ENCODE measurements at places on chromosomes 7 and 10.

GRCh38 chr10:22742678-22743077 is 28.3 kb upstream of the PIP4K2A start:
- no peak for DNase-seq

DNA sequence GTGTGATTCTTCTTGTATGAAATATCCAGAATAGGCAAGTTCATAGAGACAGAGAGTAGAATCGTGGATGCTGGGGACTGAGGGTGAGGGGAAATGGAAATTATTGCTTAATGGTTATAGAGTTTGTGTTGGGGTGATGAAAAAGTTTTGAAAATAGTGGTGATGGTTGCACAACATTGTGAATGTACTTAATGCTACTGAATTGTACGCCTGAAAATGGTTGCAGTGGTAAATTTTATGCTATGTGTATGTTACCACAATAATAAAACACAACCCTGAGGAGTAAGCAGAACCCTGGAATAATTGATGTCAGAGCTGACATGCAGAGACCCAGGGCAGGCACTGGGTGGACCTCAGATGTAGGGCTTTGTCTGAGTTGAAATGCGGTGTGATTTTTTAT is 57.6 kb downstream of the TACR2 start:
- DNase-seq, result peak; percentile 70

- DNase-seq, result no peak
Measured at GRCh38 chr10:94489976-94490788, 55.4 kb upstream of the HELLS start.

GRCh38 chr10:118583611-118584010 is 11.8 kb downstream of the PRLHR start:
- DNase-seq, result no peak

DNA sequence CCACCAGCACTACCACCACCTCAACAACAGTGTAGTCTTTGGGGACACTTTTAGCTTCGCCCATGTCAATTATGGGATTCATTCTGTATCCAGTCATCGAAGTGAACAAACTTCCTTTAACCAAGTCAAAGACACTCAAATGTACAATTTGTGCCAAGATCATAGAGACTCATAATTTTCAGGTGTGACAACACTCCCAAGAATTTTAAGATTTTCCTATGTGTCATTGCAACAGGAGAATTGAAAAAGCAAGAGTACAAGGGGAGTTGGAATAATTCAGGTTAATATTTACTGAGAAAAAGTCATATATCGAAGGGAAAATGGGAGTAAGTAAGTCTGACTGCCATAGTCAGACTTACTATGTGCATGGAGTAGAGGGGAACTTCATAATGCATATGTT is 26.2 kb downstream of the PON1 start:
- DNase-seq, result no peak

- DNase-seq, result peak; percentile 44
Measured at GRCh38 chr10:72794260-72794659, 99.3 kb upstream of the OIT3 start.

DNA sequence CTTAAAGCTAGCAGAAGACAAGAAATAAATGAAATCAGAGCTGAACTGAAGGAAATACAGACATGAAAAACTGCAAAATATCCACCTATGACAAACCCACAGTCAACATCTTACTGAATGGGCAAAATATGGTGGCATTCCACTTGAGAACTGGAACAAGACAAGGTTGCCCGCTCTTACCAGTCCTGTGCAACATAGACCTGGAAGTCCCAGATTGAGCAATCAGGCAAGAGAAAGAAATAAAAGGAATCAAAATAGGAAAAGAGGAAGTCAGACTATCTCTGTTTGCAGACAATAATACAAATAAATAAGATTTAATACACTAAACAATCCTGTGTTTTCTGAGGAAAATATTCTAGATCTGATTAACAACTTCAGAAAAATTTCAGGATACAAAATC is 570.5 kb upstream of the SEMA3D start:
- DNase-seq, result no peak

DNA sequence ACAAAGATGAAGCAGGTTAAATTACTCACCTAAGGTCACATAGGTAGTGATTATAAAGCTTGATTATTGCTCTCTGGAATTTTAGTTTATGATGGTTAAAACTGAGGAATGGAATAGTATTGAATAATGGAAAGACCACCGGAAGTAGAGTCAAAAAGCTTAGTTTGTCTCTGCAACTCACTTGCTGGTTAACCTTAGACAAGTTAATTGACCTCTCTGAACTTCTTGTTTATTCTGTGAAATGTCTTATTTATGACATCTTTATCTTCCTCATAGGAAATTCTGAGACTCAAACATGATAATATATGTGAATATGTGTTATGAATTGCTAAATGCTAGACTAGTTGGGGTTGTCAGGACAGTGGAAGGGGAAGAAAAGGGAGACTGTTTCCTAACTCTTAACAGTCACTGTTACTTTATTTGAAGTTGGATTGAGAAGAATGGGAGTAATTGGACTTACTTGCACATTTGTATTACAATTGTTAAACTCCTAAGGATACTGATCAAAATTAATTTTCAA is 9.6 kb downstream of the DLD start:
- no peak for DNase-seq

All from fibroblast of gingiva (primary cell).